ENCODE measurements at places on chromosomes 7 and 10.
A peak's percentile ranks its signal among the peaks of the same experiment; 100 is the strongest.

DNA sequence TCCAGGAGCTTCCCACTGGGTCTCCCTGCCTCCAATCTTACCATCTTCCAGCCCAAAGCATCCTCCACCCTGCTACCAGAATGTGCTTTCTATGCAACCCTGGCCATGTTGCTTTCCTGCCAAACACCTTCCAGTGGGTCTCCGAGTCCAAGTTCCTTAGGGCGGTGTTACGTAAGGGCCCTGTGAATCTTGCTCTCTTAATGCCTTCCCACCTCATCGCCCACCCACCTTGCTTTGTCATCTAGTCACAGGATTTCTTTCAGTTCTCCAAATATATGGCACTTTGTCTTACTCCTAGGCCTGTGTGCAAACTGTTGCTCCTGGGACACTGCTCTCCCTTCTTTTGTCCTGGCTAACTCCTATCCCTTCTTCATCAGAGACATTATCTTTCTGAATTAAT, 344.5 kb downstream of the RPS24 start:
- DNase-seq, result no peak

DNA sequence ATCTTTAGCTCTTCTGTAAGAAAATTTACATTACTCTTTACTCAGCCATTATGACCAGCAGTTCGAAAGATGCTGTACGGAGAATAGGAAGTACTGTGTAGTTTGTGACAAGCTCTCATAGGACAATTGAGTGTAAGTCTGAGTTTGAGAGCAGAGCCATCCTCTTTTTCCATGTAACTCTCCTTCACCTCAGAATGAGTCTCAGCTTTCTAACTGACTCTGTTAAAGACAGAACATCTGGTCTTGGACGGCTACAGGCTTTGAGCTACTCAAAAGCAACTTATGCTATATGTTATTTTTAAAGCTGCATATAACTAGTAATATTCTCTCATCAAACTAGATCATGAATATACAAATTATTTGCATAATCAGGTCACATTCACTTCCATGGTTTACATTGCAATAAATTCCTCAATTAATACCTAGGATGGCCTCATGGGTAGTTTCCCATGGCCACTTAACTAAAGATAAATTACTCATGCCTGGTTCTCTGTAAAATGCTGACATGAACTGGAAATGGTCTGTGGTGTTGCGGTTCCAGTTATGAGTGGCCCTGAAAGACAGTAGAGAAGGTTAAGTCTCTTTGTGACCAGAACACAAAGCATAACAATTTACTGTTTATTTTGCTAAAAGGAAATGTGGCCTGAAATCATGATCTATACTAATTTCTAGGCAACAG, 358.7 kb downstream of the PHF14 start:
- no peak for DNase-seq

GRCh38 chr7:51224811-51225595, 91.6 kb downstream of the COBL start:
- DNase-seq, result peak; percentile 43

DNA sequence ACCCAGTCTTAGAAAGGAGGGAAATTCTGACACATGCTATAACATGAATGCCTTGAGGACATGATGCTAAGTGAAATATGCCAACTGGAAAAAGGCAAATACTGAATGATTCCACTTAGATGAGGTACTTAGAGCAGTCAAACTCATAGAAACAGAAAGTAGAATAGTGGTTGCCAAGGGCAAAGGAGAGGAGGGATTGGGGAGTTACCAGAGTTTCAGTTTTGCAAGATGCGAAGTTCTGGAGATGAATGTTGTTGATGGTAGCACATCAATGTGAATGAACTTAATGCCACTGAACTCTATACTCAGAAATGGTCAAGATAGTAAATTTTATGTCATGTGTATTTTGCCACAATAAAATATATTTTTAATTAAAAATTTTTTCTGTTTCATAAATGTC, 38.9 kb downstream of the DRGX start:
- no peak for DNase-seq

DNA sequence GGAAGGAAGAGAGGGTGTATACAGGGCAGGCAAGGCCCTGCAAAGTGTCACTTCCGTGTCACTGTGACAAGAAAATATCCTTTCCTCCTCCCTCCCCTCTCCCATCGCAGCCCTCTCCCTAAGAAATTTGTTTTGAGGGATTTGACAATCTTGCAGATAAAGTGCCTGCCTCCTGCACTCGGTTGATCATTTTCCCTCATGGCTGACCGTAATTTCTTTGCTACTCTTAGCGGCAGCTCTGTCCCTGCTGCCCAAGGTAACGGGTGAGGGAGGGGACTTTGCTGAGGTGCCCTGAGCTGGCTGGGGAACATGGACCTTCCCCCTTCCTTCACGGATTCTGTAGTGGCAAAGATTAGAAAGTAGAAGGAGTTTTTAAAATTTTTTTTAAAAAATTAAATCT, 179.1 kb downstream of the TCF7L2 start:
- DNase-seq, result no peak

DNA sequence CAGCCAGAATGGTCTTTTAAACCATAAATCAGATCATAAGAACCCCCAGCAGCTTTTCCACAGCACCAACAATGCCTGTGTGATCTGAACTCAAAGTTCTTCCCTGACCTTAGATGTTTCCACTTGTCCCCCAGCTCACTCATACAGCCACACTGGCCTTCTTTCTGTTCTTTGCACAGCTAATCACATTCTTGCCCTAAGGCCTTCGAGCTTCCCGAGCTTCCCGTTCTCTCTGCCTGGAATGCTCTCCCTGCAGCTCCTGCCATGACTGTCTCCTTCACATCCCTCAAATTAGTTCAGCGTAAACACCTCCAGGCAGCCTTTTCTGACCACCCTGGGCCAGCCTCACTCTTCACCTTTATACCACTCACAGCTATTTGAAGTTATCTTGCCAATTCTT, 166.8 kb upstream of the NFE2L3 start:
- no peak for DNase-seq

DNA sequence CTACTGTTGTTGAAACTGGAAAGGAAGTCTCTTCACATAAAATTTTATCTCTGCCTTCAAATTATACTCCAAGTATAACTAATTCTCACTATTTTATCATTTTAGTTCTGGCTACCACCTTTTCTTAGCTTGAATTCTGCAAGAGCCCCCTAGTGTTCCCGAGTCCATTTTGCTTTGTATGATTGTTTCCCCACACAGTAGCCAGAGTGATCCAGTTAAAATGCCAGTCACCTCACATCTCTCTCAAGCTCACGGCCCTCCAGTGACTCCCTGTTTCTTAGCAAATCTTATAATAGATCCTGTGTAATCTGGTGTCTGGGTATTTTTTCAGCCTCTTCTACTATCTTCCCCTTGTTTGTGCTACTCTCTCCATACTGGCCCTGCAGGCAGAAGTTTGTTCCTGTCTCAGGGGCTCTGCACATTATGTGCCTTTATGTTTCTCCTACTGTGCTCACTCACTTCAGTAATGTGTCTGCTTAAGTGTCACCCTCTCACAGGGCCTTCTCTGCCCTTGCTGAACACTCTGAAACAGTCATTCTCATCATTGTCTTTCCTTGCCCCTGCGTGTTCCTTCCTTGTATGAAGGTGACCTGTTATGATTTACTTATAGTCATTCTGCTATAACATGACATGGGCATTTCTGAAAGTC, 8.9 kb downstream of the WAC start:
- no peak for DNase-seq

DNA sequence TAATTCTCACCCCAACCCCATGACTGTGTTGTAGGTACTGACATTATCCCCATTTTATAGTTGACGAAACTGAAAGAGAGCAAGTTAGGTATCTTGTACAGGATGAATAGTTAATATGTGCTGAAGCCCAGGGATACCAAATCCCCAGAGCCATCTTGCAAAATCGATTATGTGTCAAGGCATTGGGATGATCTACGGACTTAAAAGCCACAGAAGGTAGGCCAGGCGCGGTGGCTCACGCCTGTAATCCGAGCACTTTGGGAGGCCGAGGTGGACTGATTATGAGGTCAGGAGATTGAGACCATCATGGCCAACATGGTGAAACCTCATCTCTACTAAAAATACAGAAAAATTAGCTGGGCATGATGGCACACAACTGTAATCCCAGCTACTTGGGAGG, 242.4 kb upstream of the RHOBTB1 start:
- no peak for DNase-seq

GRCh38 chr7:47247132-47247531, 334.8 kb downstream of the TNS3 start:
- no peak for DNase-seq

- DNase-seq, result no peak
Measured at GRCh38 chr10:89942217-89942616, 240.8 kb downstream of the KIF20B start.

GRCh38 chr10:48695636-48696534, 11.2 kb downstream of the WDFY4 start:
- no peak for DNase-seq

- DNase-seq, result no peak
Measured at GRCh38 chr10:88115407-88115806, 252.0 kb downstream of the PTEN start.

DNA sequence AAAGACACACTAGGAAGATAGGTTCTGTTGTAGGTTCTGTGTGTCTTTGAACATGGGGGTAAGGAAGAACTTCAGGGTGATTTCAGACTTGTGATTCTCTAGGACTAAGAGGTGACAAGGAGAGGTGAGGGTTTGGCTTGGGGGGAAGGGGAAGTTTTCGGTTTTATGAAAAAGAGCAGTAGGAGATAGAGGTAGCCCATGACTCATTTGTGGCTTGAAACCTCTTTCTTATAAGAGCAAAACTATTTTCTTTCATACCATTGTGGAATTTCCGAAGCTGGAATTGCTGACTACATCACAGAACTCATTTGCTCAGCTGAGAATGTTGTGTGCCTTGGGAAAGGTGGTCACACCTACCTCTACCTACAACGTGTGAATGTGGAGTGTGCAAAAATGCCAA, 39.6 kb upstream of the IKZF1 start:
- DNase-seq, result no peak

GRCh38 chr10:19952224-19953010, 136.2 kb downstream of the PLXDC2 start:
- no peak for DNase-seq

DNA sequence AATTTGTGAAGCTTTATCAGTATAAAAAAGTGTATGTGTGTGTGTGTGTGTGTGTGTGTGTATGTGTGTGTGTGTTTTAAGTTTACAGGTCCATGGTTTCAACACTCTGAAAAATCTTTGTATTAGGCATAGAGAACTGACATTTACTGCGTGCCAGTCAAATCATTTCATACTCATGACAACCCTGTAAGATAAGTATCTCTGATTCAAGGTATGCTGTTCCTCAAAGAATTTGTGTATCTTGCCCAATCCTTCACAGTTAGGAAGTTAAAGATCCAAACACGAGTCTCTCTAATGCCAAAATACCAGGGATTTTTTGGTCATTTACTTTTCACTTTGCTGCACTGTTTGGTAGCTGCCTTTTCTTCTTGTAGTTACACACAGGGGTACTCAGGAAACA, 1121.3 kb upstream of the AUTS2 start:
- DNase-seq, result no peak

GRCh38 chr10:24360282-24361127, 151.6 kb downstream of the KIAA1217 start:
- peak; percentile 11 for DNase-seq

GRCh38 chr7:104480529-104480928, 152.1 kb downstream of the LHFPL3 start:
- DNase-seq, result no peak

GRCh38 chr10:71580415-71580814, 139.2 kb downstream of the C10orf105 start:
- DNase-seq, result no peak

DNA sequence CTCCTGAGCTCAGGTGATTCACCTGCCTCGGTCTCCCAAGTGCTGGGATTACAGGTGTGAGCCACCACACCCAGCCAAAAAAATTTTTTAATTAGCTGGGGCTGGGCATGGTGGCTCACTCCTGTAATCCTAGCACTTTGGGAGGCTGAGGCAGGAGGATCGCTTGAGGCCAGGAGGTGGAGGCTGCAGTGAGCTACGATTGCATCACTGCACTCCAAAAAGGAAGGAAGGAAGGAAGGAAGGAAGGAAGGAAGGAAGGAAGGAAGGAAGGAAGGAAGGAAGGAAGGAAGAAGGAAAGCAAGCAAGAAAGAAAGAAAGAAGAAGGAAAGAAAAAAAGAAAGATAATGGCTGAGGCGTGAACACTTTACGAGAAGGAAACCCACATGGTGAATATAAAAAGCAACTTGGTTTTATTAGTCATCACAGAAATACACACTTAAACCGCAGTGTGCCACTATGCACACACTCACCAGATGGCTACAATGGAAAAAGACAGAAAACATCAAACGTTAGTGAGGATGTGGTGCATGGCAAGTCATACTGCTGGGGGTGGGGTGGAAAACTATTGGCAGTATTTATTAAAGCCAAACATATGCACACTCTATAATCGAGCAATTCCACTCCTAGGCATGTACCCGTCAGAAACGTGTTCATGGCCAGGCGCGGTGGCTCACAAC, 4.4 kb upstream of the CCL26 start:
- no peak for DNase-seq

GRCh38 chr7:121202834-121203233, 126.0 kb upstream of the WNT16 start:
- DNase-seq, result no peak

DNA sequence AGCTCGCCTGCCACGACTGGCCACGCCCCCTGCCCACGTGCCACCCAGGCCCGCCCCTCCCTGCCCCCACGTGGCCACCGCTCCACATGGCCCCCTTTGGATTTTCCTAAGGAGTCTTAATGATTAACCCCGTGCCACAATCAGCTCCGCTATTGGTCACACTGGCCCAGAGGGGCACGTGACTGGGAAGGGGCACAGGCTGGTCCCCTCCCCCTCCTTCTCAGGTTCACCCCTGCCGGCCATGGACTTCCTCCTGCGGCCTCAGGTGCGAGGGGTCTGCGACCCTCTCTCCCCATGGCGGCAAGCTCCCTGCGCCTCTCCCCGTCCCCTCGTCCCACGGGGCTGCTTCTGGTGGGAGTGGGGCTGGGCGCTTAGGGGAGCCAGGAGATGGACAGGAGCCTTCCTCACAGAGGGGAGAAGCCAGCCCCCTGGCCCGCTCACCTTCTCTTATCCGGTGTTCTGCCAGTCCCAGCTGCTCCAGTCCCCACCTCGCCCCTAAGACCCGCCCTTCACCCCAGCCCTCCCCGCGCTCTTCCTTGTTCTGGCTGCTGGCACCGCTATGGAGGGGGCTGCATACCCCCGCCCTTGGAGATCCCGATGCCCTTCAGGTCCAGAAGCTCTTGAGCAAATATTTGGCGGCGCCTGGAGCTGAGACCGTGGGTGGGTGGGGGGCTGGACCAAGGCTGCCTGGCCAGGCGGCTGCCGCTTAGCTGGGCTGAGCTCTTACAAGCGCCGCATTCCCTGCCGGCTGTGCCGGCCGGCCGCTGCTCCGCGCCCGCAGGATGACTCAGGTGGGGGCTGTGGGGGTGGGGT, 3.2 kb downstream of the SLC4A2 start:
- no peak for DNase-seq

GRCh38 chr10:43380610-43381222, 9.3 kb downstream of the FXYD4 start:
- no peak for DNase-seq

- DNase-seq, result no peak
Measured at GRCh38 chr7:127702938-127703337, 50.9 kb downstream of the SND1 start.

- no peak for DNase-seq
Measured at GRCh38 chr10:124308811-124309210, 109.9 kb downstream of the OAT start.

Data from NCI-H1092 treated with DMSO at 0.1 percent for 48 hours (cell line).